BJ (cell line): ENCODE measurements at places on chromosomes 13 and 19.
A peak's percentile ranks its signal among the peaks of the same experiment; 100 is the strongest.

DNA sequence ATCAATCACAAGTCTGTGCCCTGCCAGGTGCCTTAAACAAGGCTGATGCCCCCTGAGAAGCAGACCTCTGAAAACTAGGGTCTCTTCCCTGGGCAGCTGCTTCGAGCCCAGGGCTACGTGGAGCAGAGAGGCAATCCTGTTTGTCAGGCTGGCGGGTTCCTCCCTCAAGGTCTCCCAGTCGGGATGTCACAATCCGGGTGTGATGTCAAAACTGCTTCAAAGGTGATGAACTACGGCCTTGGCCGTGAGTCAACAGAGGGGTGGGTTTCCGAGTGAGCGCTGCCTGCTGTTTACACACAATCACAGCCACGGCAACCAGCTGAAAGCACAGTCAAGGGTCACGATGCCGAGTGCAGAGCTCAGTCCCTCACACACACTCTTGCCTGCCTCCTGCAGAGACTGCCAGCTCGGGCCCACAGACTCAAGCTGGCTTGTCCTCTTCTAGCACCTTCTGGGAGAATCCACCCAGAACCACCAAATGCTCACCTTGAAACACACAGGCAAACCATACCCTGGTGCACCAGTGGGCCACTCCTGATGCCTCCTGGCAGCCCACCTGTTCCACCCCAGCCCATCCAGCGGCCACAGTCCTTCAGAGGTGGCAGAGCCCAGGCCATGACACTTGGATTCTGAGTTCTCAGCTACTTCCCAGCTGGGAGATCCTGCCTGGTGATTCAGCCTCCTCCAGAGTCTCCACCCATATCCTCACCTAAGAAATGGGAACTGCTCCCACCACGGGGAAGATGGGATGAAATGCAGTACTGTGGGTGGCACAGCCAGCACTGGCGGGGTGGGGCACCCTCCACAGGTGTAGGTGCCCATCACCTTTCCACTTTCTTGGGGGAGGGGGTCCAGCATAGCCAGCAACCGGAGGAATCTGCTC lies 6.8 kb downstream of the ELL start:
- no peak for DNase-seq

DNA sequence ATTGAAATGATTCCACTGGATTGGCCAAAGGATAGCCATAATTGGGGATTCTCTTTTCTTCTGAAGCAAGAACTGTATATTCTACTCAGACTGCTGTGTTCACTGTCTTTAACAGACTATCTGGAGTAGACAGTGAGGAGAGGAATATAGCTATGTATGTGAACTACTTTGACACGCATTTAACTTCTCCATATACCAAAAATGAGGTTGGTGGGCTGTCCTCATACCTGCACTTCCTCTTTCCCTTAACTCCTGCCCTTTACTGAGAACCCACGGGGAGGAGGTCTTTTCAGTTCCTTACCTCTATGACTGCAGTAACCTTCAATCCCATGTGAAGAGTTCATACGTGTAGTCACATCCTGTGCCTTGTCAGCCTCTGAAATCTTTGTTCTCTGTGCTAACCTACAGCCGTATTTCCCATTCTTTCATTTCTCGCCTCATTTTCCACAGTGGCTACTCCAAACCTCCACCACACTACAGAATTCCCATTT lies 305.8 kb downstream of the MTUS2 start:
- no peak for DNase-seq

DNA sequence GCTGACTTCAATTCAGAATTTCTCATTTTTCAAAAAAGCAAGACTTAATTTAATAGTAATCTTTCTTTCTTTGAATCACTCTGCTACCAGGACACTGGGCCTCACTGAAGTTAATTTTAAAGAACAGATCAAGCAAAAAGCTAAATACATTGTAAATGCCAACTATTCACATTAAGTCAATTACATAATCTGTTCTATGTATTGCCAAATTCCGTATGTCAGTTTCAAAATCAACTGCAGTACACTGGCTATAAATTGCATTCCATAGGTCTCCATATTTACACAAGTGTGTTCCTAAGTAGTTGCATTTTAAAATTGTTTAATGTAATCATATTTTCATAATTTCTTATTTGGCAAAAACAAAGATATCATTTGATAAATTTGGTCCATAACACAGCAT lies 10.1 kb downstream of the FOXO1 start:
- no peak for DNase-seq

DNA sequence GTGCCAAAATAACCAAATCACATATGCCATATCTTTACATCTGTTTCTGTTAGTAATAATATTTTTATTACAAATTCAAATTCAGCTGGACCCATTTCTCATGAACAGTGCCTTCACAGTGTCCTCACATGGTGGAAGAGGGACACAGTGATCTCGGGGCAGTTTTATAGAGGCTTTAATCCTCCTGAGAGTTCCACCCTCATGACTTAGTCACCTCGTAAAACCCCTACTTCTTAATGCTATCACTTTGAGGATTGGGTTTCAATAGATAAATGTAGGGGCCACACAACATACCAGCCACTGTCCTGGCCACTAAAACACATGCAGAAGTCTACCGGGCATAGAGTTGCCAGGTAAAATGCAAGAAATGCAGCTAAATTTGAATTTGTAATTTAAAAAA lies 201.5 kb downstream of the MYO16 start:
- no peak for DNase-seq

DNA sequence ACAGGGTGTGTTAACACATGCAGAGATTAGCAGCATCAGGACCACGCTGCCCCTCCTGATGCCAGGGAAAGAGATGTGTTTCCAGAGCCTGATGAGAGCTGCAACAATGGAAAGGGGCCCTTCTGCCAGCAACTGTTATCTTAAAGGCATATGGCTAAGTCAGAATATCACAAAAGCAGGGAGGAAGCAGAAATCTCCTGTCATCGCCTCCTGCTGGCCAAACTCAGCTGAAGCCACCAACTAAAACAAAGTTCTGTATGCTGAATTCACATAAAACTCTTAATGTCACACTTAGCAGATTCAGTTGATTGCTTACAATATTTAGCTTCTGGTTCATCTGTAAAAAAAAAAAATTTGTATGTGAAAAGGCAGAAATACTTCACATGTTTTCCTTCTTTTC lies 178.2 kb downstream of the GPC5 start:
- no peak for DNase-seq

DNA sequence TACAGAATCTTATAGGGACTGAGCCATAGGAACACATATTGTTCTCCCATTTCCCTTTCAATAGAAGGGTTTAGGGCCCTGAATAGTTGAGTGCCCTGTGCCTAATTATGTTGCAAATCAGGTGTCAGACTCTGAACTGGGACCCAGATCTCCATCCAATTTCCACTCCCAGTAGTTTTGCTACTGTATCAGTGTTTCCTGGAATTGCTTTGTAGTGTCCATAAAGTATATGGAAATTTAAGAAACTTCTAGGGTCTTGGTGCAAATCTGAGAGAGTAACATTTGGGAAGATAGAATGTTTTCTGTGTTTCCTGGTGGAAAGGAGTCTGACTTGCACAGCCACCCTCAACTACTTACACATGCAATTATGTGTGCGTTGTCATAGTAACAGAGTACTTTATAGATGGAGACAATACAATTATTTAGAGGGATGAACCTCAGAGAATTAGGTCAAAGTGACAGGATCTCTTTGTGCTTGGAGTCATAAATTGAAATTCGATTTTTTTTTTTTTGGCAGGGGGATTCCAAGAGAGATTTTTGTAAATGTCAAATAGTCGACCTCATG lies 646 bp upstream of the SLC10A2 start:
- no peak for DNase-seq

DNA sequence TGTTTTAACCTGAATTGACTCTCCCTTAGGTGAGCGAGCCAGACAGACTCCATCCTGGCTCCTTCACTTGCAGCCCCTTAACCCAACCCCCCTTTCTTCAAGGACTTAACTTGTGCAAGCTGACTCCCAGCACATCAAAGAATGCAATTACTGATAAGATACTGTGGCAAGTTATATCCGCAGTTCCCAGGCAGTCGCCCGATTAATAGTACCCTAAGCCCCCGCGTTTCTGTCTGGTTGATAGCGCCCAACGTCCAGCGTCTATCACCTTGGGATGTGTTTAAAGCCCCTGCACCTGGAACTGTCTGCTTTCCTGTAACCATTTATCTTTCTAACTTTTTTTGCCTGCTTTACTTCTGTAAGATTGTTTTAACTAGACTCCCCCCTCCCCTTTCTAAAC lies 6.2 kb downstream of the HSD17B14 start:
- DNase-seq: no peak

DNA sequence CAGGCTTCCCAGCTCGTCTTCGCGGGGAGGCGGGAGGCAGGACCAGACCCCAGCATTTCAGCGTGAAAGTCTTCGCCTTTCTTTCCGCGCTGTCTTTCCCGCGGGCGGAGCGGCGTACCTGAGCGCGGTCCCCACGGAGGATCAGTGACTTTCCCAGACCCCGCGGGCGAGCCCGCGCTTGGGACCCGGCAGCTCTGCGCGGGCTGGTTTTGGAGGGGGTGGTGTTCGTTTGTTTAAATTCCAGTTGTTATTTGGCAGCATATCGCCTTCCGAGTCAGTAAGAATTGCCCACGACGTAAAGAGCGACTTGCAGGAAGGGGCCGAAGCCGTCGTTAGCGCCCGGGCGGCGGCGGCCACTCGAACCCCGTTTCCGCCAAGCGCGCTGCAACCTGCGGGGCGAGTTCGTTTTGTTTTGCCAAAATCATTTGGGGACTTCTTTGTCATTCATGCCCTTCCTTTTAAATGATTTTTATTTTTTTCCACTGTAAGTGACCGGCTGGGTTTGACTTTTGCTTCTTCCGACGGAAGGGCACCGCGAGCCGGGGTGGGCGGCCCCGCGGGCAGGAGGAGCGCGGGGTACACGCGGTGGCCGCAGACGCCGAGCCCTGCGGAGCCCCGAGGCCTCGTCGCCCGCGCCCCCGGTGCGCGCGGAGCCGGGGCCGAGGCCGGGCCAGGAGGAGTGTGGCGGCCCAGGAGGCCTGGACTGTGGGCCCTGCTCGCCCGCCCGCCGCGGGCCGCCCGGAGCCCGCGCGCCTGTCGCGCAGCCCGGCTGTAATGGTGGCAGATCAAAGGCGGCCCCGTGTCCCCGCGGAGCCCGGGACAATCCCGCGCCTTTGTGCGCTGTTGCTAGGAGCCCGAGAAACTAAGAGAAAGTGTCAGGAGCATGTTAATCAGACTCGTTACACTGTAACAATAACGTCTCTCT lies 75.9 kb downstream of the ZIC5 start:
- DNase-seq: no peak

DNA sequence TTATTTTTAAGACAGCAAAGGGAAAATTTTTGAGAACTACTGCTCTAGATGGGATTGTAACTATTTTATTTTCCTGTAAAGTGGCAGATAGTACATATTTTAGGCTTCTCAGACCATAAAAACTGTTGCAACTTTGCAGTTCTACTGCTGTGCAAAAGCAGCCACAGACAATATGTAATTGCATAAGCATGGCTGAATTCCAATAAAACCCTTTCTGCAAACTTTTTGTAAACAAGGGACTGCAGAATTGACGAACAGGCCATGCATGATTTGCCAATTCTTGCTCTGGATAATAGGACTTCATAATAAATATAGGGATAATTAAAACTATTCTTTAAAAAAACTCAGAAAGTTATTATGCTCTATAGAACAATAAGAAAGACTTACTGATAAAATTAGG lies 149.1 kb downstream of the SLITRK5 start:
- DNase-seq: no peak

DNA sequence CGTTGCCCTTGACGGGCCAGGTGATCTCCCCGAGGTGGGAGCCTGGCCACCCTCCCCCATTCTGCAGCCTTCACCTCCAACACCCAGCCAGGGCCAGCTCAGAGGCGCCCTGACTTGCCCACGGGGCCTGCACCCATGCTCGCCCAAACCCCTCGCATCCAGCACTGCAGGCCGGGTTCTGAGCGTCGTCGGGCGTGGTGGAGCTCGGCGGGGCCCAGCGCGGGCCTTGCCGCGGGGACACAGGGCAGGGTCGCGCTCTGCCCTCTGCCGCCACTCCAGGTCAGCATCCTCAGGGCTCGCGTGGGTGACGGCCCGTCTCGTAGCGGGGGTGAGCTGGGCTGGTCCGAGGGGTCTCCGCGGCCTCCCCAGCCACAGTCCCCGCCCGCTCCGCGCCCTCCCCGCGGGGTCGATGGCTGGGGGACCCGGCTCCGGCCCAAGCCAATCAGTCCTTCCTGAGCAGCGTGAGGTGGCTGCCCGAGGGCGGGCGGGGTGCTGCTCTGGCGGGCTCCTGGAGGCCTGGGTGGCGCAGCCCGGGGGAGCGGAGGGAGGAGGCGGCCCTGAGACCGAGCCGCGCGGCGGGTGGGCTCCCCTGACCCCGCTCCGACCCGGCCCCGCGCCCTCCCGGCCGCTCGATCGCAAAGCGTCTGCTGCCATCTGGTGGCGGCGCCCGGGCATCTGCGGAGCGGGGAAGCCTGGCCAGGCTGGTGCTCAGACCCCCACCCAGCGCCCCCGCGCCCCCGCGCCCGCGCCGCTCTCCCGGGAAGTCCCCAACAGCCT lies 61.4 kb downstream of the CCNE1 start:
- no peak for DNase-seq

- no peak for DNase-seq
Measured at GRCh38 chr13:109154146-109154545, 524.7 kb downstream of the MYO16 start.

DNA sequence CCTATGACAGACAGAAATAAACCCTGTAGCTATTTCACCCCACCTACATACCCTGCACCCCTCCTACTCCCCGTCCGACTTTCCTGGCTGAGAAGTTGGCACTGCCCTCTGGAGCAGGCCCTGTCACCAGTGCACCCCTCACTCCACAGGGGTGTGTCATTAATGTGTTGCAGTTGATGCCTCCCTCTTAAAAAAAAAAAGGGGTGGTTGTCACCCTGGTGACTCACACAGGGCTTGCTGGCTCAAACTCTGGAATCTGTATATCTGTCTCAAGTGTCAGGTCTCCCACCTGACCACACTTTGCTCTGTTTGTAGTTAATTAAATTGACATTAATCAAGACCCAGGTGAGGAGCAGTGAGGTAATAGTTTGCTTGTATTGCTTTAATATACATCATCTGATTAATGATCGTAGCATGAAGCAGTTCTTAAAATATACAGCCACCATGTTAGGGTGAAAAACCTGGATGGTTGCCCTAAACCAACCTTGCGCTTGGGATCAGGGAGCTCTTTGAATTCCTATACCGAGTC lies 2.0 kb upstream of the GATAD2A start:
- no peak for DNase-seq

- DNase-seq: no peak
Measured at GRCh38 chr19:38565691-38566105, 52.1 kb downstream of the MAP4K1 start.

DNA sequence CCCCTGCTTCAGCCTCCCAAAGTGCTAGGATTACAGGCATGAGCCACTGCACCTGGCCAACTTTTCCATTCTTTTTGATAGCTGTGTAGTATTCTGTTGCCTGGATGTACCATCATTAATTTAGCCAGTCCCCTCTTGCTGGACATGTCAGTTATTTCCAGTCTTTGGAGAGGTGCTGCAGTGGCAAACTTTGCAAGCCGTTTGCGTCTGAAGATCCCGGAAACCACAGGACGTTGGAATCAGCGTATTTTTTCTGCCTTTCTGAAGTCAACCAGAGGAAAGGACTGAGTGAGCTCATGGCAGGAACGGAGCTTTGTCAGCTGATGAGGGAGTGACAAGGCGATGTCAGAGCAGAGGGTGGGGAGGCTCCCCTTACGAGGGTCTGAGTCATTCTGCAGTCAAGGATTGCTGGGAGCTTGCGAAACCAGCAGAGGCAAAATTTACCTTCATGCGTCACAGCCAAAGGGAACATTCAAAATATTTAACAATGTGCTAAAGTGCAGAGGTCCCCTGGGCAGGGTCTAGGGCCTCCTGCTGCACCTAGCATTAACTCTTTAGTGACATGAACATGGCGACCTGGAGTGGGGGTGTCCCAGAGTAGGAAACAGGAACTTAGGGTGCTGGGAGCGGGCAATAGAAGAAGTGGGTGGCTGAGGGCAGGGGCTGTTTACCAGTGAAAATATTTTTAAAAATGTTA lies 5.6 kb downstream of the C5AR1 start:
- DNase-seq: peak; percentile 66
